ENCODE measurements at places on chromosomes 6 and 20. TPM values are rescaled to one million over a fixed set of nuclear protein-coding genes. Genes with fewer than 3 reads are reported as not detected.

MAK gene
- total RNA-seq: 0.21 TPM

RIPOR3 gene
- 12.5 TPM for total RNA-seq

GHRH gene
- total RNA-seq: not detected

DNA sequence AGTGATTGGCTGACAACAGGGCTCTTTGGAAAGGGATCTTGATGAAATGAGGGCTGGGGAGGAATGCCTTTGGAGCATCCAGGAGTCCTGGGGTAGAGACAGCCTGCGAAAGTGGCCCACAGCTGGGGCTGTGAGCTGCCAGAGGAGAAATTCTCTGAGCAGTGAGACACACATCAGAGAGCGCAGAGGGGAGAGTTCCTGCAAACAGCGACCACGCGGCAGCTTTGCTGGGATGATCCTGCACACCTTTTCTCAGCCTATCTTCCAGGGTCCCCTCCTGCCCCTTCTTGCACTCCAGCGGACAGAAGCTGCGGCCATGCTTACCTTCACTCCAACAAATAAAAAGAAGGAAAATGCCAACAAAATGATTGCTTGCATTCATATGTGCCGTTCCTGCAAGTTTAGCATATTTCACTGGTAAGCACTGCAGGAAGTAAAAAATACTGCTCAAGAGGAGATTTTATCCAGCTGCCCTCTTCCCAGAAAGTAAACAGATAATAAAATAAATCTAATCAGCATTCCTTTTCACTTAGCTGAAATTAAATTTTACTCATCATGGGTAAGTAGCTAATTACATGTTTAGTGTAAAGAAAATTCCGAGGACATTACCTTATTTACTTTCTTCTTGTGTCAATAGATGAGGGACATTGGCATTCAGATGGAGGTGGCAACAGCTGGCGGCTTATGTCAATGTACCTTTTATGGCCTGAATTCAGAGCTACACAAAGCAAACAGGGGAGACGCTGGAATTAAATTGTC lies 339.9 kb upstream of the ARID1B start:
- no peak for DNase-seq

GRCh38 chr6:2725999-2726567 lies 24.6 kb downstream of the MYLK4 start:
- DNase-seq: peak; percentile 17

- no peak for DNase-seq
Measured at GRCh38 chr6:37019065-37019450, 13.6 kb downstream of the FGD2 start.

DNA sequence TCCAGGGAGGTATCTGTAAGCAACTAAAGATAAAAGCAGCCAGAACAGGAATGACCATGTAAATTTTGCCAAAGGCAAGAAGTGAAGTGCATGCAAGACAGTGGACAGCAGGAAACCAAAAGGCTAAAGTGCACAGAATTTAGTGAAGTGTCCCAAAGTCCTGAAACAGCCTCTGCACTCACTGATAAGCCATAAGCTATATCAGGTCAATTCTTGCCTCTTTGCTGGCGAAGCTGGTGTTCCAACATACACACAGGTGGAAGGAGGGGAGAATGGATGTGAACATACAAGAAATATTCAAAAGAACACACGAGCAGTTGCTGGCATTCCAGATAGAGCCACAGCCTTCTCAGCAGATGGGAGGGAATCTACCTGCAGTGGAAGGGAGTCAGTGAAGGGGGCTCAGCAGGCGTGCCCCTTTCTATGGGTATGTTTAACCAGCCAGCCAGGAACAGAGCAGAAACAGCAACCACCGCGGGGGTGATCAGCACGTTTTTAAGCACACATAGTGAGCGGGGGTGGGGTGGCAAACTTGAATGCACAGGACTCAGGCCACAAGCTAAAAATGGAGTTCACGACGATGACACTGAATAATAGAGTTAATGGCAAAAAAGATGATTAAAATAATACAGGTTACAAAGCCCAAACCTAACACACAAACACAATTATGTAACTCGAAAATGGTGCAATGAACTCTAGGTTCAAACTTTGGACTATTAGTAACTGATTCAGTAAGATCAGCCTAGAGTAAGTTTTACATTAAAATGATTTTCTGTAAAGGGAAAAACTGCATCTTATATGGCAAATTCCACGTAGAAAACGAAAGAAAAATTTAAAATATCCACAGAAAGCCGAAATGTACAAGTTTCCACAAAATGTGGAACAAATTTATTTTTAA lies 1.2 kb downstream of the ECI2 start:
- peak; percentile 29 for DNase-seq

DNA sequence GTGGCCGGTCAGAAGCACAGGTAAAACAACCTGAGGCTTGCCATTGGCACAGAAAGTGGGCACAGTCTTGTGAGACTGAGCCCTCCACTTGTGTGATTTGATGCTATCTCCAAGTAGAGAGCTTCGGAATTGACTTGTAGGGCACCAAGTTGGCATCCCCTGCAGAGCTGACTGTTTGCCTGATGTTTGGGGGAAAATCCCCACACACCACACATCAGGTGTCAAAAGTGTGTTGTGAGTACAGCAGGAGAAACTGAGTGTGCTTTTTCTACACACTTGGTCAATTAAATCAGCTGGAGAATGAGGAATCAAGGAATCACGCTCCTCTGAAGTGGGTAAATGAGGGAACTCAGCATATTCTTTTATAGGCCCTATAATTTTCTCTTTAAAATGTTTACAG lies 989 bp downstream of the SERINC3 start:
- no peak for DNase-seq

GRCh38 chr20:13062789-13063188 lies 54.0 kb downstream of the SPTLC3 start:
- DNase-seq: no peak
